ENCODE measurements at places on chromosomes 2 and 18.

DNA sequence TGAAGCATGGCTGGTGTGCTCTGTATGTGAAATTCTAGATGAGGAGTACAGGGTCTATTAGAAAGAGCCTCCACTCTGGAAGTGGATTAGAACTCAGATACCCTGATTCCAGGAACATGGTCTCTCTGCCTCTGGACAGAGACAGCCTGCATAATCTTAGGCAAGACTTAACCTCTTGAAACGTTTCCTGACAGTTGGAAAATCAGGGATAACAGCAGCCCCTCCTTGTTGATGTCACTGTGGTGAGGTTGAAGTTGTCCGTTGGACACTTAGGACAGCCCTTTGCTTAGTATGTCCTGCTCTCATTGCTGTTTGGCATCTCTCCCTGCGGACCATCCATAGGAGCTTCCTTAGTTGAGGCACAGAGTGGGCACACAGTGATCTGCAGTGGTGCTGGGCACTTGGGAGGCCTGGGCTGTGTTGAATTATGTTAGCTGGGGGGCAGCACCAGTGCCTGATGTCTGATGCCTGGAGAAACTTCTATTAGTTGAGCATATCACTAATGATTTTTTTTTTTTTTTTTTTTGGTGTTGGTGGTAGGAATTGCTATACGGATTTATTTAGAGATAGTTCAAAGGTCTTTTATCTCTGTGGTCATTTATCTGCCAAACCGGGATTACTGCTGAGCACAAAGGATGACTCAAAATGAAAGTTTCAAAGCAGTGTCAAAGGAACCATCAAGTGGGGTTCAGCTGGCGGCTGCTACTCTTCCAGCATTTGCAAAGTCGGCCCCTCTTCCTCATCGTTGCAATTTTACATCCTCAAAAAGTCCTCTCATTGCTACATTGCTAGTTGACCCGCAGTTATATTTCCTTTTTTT is 28.8 kb downstream of the SETBP1 start:
- no peak for DNase-seq

DNA sequence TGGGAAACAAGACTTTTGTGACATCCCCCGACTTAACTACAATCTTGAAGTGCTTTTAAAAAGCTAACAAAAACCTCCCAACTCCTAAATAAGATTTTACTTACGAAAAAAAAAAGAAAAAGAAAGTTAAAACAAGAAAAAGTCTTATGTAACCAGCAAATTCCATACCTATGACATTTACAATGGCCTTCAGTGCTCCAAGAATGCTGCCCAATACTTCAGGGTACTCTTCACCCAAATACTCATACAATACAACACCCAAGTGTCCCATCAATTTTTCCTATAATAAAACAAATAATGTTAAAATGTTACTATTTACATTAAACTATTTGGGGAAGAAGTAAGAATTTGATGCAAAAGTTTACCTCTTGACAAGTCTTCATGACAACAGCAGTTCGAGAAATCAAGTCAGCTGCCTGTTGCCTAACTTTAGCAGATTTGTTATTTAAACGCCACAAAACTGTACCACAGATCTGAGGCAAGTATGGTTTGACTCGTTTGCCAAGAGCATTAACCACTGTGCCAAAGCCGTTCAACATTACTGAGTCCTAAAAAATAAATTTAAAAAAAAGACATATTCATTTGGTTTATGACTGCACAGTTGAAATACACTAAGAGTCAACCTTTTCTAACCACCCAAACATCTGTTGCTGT is 34.8 kb downstream of the SF3B1 start:
- no peak for DNase-seq

- DNase-seq = peak; percentile 48
Measured at GRCh38 chr2:171822525-171823322, 71.3 kb downstream of the SLC25A12 start.

DNA sequence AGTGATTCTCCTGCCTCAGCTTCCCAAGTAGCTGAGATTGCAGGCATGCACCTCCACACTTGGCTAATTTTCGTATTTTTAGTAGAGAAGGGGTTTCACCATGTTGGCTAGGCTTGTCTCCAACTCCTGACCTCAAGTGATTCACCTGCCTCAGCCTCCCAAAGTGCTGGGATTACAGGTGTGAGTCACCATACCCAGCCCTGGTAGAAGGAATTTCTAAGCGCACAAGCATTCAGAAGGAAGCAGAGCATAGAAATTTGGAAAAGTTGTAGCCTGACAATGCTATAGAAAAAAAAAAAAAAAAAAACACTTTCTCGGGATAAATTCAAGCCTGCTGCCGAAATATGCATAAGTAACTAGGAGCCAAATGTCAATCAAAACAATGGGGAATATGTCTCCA is 249.4 kb downstream of the GRB14 start:
- DNase-seq = no peak

GRCh38 chr2:26337298-26337697 is 8.6 kb upstream of the SELENOI start:
- DNase-seq = no peak

DNA sequence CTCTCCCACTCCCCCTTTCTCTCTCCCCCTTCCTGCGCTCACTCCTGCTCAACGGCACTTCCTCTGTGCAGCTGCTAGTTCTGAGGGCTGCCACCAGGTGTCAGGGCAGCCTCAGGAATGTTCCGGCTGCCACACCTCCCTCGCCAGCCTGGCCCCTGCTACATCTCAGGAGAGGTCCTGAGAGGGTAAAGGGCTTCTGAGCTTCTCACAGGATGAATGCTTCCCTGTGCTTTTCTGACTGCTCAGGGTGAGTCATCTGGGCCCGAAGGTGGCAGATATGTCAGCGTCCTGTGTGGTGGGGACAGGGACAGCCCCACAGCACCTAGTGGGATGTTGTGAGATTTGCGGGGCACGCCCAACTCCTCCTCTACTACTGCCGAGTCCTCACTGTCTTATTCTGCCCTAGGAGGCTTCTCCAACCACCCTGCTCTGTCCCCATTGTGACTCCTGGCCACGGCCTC is 49.0 kb downstream of the PLEKHB2 start:
- DNase-seq = peak; percentile 57

- DNase-seq = no peak
Measured at GRCh38 chr2:128373451-128374000, 54.9 kb upstream of the HS6ST1 start.

GRCh38 chr2:12287220-12287751 is 429.4 kb upstream of the TRIB2 start:
- DNase-seq = no peak

- no peak for DNase-seq
Measured at GRCh38 chr2:172554352-172555271, 1.3 kb upstream of the PDK1 start.

GRCh38 chr2:135246711-135247270 is 194.7 kb downstream of the RAB3GAP1 start:
- DNase-seq = no peak

DNA sequence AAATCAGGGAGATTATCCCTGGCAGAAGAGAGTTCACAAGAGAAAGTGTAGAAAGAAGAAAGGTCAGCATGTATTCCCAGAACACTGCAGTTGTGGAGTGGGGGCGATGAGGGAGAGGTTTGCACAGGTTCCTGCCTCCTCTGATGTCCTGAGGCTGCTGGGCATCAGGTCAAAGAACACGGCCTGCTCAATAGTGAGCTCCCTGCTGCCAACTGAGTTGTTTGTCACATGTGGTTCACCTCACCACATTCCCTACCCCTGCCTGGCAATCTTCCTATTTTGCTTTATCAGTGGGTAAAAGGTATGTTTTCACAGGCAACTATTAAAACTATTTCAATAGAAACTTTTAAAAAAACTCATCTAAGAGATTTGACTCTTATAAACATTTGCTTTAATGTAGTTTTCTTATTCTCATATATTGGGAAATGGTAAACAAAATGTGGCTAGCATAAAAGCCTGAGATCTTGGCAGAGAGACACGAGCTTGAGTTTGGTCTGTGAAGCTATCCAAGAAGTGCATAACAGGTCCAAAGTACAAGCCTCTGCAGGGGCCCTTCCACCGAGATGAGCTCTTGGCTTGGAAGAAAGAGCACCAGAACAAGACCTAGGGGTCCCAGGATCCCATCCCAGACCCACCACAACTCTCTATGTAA is 123.9 kb upstream of the SRD5A2 start:
- DNase-seq = no peak

- no peak for DNase-seq
Measured at GRCh38 chr2:233068762-233069418, 8.7 kb downstream of the INPP5D start.

- no peak for DNase-seq
Measured at GRCh38 chr18:62556397-62556796, 33.6 kb downstream of the ZCCHC2 start.

DNA sequence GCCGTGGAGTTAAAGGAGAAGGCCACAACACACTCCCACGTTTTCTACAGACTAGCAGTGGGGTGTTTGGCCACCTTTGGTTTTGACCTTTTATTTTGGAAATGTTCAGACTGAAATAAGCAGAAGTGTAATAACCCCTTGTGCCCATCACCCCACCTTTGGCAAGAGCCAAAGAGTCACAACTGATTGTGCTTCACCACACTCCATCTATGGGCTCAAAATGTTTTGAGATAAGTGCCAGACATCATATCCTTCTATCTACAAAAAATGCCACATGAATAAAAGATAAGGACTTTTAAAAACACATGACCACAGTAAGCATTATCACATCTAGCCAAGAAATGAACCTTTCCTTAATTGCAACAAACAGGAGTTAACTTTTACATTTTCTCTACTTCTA is 9.9 kb upstream of the GPR35 start:
- DNase-seq = no peak

DNA sequence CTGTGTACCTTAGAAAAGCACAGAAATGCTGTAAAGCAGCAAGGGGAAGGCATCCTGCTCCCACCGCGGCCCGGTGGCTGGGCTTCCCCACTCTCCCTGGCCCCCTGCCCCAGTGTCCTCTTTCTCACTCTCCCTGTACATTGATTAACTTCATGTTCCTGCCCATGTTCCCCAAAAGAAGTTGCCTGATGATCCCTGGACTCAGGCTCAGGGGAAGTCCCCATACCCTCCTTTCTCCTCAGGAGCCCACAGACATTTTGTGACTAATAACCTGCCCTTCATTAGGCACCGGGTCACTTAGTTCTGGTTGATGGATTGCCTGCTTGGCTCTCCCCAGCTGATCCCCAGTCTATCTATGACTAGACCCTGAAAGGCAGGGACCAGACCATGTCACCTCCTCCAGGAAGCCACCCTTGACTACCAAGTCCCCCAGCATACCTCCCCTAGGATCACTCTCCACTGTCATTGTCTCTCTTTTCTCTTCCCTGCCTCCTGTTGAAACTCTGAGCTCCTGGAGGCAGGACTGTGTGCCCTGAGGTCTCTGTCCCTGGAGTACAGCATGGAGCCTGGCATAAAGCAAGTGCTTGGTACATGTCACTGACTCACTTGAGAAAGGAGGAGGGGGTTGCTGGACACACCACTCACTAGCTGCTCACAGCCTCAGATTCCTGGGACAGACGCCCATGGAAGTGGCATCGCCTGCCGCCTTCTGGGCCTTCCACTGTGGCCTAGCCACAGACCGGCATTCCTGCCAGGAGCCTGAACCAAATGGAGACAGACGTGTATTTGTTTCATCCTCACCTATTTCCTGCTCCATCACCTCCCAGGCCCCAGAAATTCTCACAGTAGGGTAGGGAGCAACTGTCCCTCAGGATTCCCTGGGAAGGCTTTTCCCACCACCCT is 13.5 kb downstream of the MALL start:
- no peak for DNase-seq

GRCh38 chr2:58042486-58042970 is 4.1 kb upstream of the VRK2 start:
- peak; percentile 60 for DNase-seq

GRCh38 chr2:144274131-144274530 is 245.8 kb downstream of the ZEB2 start:
- DNase-seq = no peak

GRCh38 chr2:46378616-46379015 is 81.4 kb downstream of the EPAS1 start:
- DNase-seq = no peak

DNA sequence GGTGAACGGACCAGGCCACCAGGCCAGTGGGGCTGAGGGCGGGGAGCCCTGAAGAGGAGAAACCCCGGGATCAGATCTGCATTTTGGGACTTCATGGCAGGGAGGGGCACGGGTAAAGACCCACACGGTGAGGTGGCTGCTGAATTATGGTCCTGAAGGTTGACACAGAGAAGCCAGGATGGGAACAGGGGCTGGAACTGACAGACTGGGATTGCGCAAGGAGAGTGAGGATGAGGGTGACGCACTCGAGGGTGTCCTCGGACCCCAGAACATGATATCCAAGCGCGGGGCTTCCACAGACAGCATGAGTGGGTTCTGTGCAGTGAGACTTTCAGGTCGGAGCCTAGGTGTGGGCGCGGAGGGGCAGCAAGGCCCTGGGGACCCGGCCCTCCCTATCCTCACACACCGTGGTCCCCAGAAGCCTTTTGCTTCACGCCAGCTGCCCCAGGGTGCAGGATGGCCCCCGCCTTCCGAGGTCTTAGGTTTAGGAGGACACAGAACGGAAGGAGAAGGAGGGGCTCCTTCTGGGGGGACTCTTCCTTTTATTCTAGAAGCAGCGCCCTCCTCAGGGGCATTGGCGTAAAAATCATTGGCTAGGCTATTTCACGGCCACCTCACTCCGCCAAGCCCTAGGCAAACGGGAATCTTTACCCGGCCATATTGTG is 416.8 kb upstream of the HS6ST1 start:
- no peak for DNase-seq

All from fibroblast of skin of scalp (primary cell).